ENCODE measurements at places on chromosomes 5 and 9. TPM values are rescaled to one million over a fixed set of nuclear protein-coding genes. Genes with fewer than 3 reads are reported as not detected.
A peak's percentile ranks its signal among the peaks of the same experiment; 100 is the strongest.

DNA sequence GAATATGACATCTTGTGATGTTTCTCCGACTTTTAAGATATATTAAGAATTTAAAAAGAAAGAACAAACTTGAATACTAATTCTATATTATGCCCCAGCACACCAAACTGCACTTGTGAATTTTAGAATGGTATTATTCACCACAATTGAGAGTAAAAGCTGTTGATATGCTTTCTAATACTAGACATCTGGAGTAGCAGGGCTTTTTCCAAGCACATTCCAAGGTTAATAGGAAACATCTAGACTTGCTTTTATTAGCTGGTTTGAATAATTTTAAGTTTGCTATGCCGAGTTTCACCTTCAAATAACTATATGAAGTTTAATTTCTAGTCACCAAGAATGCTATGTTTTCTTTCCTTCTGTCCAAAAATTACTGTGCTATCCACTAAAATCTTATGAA is 13.5 kb downstream of the NREP start:
- DNase-seq = no peak

- no peak for DNase-seq
Measured at GRCh38 chr5:55308254-55308836, 556 bp downstream of the MTREX start.

GRCh38 chr9:92666236-92666635 is 3.7 kb downstream of the IPPK start:
- DNase-seq = no peak

Gene GPX3
- polyA plus RNA-seq = 1,788 TPM

DNA sequence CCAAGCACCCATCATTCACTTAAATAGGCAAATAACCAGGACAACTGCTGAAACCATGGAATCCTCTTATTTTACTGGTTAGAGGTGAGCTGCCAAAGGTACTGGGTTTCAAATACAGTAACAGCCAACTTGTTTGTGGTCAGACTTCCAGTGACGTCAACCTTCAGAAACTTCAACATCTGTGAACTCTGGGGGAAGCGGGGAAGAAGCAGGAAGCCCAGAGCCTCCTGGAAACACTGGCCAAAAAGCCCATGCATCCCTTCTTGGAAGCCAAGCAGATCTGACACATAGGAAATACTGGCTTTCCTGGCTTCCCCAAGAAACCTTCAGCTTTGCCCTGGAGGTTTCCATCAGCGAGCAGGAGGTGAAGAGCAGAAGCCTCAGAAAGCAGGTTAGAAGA is 4.9 kb upstream of the FRRS1L start:
- no peak for DNase-seq

Gene PCA3
- 0.40 TPM for polyA plus RNA-seq

- DNase-seq = no peak
Measured at GRCh38 chr9:93649610-93650261, 73.4 kb downstream of the PHF2 start.

DNA sequence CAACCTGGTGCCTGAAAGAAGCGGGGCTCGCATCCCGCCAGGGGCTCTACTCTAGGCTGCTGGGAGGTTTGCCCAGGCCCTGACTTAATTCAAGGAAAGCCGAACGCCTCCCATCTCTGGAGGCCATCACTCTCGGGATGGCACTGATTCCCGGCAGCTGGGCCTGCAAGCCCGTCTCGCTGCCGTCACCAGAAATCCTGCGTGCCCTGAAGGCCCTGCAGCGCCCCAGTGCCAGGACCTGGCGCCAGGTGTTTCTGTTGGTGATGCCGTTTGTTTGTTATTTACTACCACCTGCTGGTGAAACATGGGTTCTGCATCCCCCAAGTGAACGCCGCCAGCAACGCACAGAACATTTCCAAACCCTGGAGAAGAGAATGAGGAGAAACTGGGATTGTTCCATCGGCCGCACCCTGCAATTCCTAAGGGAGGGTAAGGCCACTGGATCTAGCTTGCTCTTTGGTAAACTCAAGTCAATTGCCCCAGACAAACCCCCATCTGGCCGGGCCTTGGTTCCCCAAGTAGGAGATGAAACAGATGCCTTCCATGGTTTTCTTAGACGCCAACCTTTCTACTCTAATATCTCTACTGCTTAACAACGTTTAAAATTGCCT is 77.9 kb downstream of the AK8 start:
- peak; percentile 52 for DNase-seq

DNA sequence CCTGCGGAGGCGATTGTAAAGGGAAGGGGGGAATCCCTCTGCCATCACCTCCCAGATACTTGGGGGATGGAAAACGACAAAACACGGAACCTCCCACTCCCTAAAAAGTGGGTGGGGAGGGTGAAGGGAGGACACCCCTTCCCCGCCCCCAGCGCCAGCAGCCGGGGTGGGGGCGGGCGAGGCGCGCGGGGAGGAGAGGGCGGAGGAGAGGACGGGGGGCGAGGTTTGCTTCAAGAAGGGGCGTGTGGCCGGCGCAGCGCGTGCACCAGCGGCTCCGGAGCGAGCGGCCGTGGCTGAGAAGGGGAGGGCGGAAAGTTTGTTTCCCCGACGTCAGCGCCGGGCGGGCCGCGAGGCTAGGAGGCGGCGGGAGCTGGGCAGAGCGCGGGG is at the start of gene PRRX2:
PRRX2 (plus strand) TSS at position 259 of the 387 bp plus-strand sequence. CDS start 221 bp downstream, outside the sequence.
- DNase-seq = no peak

Gene RGS7BP
- 7.5 TPM for polyA plus RNA-seq

DNA sequence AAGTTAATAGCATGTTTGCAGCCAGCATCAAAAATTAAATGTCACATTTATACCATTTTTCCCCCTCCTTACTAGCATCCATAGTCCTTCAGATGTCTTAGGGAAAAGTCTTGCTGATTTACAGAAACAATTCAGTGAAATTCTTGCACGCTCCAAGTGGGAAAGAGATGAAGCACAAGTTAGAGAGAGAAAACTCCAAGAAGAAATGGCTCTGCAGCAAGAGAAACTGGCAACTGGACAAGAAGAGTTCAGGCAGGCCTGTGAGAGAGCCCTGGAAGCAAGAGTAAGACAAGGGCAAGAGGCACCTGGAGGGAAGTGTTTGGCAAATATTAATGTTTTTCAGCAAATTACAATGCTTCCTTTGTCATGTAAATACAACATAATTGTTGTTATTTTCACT is 60.4 kb downstream of the RAB14 start:
- no peak for DNase-seq

- no peak for DNase-seq
Measured at GRCh38 chr5:40928886-40929448, 19.7 kb downstream of the C7 start.

Gene GABRB2
- 2.0 TPM for polyA plus RNA-seq

- no peak for DNase-seq
Measured at GRCh38 chr5:168086104-168086610, 205.3 kb upstream of the WWC1 start.

DNA sequence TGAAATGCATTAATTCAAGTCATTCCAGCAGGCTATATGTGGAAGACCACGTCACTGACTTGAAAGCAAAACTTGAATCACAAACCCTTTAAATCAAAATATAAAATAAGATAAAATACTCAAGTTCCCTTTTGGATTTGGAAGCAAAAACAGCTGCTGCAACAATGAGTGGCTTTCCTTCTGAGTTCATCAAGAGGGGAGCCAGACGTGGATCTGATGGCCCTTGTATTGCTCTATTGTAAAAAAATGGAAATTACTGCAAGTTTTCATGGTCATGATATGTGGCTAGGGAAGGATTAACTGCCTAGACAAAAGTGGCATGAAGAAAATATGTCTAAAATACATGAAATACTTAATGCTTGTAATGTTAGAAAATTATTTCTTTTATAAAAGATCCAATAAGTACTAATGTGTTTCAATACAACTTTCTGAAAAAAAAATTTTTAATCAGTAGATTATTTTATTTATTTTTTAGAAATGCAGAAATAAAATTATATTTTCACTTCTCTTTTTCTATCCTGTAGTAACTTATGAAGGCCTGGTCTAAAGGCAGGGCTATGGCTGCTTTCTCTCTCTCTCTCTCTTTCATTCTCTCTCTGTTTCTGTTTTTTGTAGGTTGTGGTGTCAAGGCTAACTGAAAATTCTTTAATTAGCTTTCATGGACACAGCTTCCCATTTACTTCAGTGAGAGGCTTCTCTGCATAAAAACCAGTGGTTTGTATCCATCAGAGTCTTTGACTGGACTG is 24.0 kb downstream of the LIX1 start:
- no peak for DNase-seq

- peak; percentile 67 for DNase-seq
Measured at GRCh38 chr9:131100445-131100844, 4.1 kb downstream of the AIF1L start.

- no peak for DNase-seq
Measured at GRCh38 chr5:58497386-58497785, 6.2 kb downstream of the GAPT start.

Gene STING1
- polyA plus RNA-seq = 27.8 TPM

- DNase-seq = no peak
Measured at GRCh38 chr9:3018071-3018470, 174.2 kb upstream of the PUM3 start.

DNA sequence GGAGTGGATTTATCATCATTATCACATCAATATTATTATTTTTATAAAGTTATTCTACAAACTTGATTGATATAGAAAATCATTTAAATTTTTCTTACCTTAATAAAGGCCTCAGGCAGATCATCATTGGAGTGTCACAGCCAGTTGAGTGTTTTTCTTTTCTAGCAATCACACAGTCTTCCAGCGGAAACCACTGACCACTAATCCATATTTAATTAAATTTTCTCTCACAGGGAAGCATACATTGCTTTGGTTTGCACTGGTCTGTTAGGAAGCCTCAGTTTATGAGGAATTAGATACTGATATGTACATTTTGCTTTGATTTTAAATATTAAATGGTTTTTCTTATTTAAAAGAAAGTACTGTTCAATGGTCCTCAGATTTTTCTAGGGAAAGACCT is 6.7 kb downstream of the SPZ1 start:
- no peak for DNase-seq

DNA sequence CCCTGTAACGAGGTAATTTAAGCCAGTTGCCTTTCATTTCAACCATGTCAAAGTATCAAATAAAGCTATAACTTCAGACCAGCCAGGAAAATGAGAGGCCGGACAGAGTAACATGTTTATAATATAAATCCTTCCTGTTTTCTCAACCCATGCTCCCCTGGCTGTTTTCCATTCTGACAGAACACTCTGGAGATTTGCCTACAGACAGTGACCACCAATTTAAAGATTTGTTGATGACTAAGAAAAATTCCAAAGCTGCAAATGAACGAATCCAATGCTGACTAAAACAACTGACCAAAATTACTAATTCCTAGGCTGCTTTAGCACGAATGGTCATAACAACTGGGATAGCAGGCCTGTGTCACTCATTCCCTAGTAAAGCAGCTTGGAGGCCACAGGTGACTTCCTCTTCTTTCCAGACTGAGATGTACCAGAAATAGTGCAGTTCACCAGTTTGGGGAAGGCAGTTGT is 141.4 kb downstream of the AOPEP start:
- no peak for DNase-seq

GRCh38 chr9:136974817-136975535 is 2.3 kb upstream of the PTGDS start:
- no peak for DNase-seq

DNA sequence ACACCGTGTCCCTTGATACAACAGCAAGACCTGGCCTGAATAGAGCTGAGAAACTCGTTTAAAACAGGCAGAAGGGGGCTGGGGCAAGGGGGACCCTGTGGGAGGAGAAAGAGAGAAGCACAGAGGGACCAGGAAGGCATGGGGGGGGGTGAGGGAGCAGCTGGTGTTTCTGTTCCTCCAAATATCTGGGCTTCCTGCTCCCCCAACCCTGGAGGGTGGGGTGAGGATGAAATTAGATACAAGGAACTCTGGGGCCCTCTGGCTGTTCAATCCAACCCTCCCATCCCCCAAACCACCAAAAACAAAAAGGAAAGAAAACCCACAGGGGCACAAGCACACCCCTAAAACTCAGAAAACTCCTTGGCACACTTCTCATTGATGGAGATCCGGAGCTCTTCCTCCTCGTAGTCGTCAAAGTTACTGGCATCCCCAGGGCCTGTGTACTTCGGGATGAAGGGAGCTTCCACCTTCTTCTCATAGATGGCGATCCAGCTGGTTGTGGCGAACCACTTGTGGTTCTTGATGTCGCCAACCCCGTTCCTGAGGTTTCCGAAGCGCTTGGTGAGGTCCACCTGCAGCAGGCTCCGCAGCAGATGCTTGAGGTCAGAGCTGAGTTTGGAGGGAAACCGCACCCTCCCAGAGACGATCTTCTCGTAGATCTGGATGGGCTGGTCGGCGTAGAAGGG is 1.1 kb downstream of the PRKACG start:
- DNase-seq = no peak

- no peak for DNase-seq
Measured at GRCh38 chr5:54066433-54066832, 243.9 kb downstream of the ARL15 start.

GRCh38 chr9:13444245-13445102 is 165.0 kb upstream of the MPDZ start:
- no peak for DNase-seq

DNA sequence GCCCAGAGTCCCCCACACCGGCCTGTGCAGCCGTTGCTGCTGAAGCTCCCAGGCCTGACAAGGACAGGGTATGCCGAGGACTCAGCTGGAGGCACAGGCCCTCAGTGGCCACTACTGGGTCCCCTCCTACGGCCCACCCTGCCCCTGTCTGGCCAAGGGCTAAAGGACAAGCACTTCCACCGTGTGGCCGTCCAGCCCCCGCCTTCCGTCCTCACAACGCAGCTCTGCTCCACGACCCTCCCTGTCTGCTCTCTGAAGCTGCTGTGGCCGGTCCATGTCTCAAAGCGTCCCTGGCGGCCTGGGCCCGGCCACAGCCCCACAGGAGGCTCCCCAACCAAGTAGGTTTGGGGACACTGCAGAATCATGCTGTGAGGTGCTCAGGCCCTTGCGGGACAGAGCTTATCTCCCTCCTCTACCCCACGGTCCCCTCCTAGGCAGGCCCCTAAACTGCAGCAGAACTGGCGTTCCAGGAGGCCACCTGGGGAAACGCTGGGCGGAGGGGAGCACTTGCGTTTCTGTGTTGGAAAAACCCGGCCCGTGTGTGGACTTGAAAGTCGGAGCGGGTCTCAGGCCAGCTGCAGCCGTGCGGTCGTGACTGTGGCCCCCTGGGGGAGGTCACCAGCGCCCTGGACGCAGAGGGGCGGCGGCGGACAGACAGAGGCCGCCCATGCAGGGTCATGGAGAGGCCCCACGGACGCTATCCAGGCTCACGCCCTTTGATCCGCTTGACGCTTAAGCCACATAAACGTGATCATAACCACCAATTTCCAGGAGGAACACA is 45.6 kb downstream of the NKD2 start:
- no peak for DNase-seq

- no peak for DNase-seq
Measured at GRCh38 chr9:105444130-105444529, 3.7 kb upstream of the FSD1L start.

Gene ADGRV1
- polyA plus RNA-seq = 14.8 TPM

Gene MARCOL
- not detected for polyA plus RNA-seq

DNA sequence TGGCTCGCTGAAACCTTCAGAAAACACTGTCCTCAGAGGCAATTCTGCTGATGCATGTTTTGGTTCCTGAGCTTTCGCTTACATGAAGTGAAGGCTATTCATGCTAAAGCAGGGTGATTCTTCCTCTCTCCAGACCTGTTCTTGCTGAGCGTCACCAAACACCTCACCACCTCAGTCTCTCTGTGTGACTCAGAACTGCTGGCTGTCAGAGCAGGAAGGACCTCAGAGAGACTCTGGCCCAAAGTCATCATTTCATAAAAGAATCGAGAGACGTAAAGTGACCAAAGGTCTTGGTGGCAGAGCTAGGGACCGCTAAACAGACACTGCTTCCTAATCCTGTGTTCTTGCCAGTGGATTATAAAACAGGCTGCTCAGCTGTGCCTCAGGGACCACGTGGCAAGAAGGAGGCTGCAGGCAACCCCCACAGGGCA is 73.8 kb downstream of the LHFPL2 start:
- DNase-seq = no peak
